ENCODE measurements at places on chromosomes 12 and 14.

DNA sequence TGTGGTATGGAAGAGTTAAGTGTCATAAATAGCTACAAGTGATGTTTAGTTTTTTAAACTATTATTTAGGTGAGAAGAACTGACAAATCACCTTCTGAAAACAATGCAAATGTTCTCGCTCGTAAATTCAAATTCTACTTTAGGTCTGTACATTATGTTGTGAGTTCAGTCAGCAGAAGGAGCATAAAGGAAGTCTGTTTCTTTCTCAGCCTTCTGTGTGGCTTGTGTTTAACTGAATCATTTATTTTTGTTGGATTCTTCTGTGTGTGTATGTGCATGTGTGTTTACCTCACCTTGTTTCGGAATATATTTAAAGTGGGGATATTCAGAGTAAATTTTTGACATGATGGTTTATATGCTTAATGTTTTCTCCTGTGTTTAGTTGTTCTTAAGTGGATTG is 285.9 kb downstream of the TMTC2 start:
- DNase-seq: no peak

- DNase-seq: peak; percentile 81
Measured at GRCh38 chr14:31828946-31829868, 247.9 kb upstream of the ARHGAP5 start.

DNA sequence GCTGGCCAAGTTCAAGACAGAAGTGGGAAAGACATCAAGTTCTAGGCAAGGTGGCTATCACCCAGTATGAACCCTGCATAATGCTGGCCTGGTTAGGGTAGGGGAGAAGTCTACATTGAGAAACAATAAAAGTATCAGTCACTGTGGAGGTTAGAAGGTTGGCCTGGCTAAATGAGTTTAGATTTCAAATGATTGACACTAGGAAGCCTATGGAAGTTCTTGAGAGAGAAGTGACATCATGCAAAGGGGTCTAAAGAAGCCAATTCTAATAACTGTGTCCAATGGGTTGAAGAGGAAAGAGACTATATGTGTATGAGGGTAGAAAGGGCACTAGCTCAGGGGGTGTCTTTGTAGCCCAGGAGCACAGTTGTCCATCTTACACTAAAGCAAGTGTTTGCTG is 98.5 kb upstream of the MBIP start:
- DNase-seq: no peak

DNA sequence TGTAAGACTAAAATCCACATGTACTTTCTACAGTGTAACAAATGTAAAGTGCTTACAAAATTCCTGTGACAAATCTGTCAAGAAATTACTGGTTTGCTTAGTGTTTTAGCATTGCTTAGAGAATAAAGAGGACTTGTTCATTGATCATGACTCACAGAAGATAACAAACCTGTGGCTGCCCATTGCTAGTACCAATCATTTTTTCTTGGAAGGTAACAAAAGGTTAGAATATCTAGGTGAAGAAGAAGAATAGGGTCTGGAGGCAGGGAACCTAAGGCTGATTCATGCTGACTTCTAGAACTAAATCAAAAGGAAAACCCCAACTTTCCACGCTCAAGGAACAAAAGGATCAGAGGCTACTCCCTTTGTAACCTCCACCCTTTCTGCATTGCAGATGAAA is 232.7 kb upstream of the ABCD2 start:
- no peak for DNase-seq

DNA sequence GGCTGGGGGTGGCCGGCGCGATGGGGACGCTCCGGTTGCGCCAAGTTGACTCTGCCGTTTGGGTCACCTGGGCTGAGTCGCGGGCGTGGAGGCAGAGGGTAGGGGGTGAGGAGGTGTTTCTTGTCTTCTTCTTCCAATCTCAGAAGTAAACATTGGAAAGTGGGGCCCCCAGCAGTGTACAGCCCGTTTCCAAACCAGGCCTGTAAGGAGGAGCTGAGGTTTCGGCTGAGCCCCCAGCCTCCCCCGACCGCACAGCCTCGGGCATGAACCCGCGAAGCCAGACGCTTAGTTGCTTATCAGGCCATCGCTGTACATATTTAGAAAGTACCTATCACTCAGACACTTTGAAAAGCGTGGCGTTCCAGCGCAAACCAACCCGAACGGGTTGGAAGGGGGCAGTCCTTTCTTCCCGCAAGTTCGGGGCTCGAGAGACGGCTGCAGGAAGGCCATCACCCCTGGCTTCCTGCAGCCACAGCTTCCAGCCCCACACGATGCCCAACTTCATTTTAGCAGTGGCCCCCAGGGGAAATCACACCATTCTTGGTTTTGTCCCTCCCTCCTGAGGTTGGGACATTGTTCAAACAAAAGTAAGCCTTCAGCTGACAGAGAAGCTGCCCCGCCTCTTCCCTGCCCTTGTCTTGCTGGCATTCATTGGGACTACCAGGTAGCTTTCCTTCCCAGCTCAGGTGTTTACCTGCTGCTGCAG is 164.1 kb downstream of the ZFP36L1 start:
- DNase-seq: no peak

GRCh38 chr12:15163030-15163976 is 57.9 kb downstream of the RERG start:
- peak; percentile 20 for DNase-seq

DNA sequence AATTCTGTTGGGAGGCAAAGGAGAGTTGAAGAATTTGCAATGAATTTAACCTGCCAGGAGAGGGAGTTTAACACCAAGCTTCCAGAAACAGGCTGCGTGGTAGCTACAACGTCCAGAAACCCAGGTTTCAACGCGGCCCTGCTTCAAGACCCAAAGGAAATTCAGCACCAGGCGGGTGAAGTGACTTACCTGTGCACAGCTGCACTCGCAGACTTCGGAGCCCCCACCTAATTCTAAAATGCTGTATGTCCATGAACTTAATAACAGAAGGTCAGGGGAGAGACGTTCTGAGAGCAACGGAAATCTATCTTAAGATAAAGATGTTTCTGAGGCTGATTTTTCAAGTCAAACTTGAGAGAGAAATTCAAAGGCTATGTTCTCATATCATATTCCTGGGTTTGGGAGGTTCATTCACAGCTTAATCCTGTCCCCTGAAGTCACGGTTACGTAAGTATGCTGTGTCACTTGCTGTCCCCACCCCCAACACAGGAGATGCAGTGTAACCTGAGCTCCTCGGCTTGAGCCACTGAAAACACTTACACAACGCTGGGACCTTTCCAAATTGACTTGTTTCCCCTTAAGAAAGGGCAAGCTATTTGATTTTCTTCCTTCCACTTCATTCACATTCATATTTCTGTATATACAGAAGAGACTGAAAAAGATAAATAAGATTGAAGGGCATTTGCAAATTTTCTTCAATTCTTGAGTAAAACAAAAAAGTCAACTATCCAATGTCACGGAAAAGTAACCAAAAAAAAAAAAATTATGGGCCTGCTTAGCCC is 22.7 kb downstream of the CLIP1 start:
- peak; percentile 89 for DNase-seq

GRCh38 chr14:103816991-103817390 is 30.4 kb downstream of the PPP1R13B start:
- no peak for DNase-seq

DNA sequence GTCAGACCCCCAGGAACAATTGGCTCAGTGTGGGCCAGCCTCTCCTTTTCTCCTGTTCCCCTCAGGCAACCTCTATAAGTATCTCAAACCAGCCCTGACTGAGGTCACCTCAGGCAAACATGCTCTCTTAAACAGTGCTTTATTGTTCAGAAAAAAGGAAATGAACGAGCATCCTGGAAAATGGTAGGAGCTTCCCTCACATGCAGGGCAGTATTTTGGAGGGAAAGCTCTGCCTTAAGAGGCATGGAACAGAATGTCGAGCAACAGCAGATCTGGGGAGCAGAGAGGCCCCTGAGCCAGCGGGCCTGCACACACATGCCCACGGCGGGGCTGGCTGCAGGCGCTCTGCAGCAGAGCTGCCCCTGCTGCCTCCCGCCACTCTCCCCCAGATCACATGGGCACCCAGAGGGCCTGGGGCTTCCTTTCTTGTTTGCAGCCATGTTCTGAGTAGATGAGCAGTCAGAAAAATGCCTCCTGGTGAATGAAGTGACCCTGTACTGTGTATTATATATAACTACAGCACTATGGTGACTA is 42.0 kb downstream of the MOK start:
- peak; percentile 52 for DNase-seq

GRCh38 chr14:91458612-91459011 is 41.0 kb upstream of the CCDC88C start:
- no peak for DNase-seq

GRCh38 chr12:98912401-98912974 is 267.4 kb downstream of the APAF1 start:
- DNase-seq: no peak

- no peak for DNase-seq
Measured at GRCh38 chr12:106643000-106643399, 60.2 kb downstream of the RFX4 start.

DNA sequence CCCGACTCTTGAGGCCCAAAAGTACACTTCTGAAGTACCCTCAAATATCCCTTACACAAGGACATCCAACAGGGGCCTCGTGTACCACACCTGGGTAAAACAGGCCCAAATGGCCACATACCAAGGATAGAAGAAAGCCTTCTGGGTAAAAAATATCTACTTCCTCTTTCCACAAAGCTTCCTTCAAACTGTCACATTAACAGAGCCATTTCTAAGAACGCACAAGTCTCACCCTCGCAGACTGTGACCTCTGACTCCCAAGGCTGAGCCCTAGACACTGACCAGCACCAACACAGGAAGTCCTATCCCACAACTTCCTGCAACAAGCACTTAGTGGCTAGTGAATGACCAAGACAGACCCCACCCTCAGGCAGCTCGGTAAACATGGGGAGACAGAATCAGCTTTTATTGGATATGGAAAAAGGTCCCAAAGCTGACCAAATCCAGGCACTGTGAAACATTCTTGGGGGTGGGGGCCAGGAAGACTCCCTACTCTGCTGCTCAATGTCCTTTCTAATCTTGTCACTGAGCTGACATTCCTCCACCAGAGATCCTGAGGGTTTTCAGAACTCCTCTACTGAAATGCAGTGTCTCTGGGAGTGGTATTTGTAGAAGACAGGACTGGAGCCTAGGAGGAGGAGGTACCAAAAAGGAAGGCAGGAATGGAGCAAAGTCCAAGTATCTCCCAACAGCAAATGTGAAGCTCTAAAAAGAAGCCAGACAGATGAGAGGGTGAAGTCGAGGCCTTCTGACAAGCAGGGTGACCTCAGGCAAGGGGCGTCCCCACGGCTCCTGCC is 15.9 kb downstream of the KCTD10 start:
- DNase-seq: peak; percentile 48

DNA sequence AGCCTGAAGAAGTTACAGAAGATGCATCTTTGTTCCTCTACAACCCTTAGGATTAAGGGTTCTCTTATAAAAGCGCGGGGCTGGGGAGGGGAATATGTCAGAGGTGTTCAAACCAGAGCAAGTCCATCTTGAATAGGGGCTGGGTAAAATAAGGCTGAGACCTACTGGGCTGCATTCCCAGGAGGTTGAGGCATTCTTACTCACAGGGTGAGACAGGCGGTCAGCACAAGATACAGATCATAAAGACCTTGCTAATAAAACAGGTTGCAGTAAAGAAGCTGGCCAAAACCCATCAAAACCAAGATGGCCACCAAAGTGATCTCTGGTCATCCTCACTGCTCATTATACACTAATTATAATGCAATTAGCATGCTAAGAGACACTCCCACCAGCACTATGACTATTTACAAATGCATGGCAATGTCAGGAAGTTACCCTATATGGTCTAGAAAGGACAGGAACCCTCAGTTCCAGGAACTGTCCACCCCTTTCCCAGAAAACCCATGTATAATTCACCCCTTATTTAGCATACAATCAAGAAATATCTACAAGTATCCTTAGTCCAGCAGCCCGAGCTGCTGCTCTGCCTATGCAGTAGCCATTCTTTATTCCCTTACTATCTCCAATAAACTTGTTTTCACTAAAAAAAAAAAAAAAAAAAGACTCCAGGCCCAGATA is 108.1 kb upstream of the FOXN3 start:
- DNase-seq: no peak

DNA sequence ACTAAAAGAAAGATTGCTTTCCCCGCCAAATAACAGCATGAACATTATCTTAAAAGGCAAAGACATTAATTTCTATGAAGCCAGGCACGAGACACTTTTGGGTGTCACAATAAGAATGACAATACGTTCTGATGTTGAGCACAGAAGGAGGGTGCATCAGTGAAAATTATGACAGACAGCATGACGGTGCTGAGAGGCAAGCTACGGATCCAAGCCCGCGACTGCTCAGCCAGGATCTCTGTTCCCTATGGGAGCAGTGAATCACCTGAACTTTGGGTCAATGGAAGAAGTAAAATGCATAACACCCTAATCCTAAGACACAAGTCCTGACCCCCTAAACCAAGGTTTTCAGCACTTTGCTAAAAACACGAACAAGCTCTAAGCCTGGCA is 51.7 kb downstream of the SLC25A47 start:
- no peak for DNase-seq

GRCh38 chr14:90632451-90632850 is 183.8 kb downstream of the TTC7B start:
- no peak for DNase-seq

GRCh38 chr12:85569261-85569660 is 266.9 kb downstream of the RASSF9 start:
- no peak for DNase-seq

- DNase-seq: no peak
Measured at GRCh38 chr14:28774764-28775735, 8.5 kb downstream of the FOXG1 start.

DNA sequence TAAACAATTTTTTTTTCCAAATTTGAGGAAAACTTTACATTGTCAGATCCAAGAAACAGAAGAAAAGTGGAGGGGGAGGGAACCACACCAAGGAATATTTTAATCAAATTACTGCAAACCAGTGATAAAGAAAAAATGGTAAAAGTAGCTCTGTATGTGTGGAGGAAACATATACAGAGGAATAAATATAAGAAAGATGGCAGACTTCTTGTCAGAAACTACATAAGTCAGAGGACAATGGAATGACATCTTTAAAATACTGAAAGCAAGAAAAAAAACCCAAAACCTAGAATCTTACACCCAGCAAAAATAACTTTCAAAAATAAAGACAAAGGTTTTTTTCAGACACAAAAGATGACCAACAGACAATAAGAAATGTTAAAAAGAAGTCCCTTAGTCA is 10.2 kb upstream of the LLPH start:
- DNase-seq: no peak

- DNase-seq: peak; percentile 73
Measured at GRCh38 chr12:116528065-116528464, 31.1 kb upstream of the MAP1LC3B2 start.

DNA sequence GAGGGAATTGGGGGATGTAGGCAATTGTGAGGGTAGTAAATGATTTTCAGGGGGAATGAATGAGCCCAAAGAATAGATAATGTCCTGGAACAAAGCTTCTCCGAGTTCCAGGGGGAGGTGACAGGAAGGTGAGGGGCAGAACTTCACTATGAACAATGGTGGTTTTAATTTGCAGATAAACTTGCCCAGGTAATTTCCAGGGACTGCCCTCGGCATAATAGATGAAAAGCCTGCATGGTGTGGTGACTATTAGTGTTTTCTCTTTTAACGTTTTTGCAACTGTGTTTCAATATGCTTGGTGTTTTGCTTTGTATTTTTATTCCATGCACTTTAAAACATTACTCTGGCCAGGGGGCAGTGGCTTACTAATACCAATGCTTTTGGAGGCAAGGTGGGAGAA is 325.2 kb upstream of the RGS6 start:
- DNase-seq: no peak

Measured in foreskin fibroblast (primary cell).